CD8-positive, alpha-beta memory T cell (primary cell): ENCODE measurements at places on chromosomes 7 and 10. TPM values are rescaled to one million over a fixed set of nuclear protein-coding genes. Genes with fewer than 3 reads are reported as not detected.

DNA sequence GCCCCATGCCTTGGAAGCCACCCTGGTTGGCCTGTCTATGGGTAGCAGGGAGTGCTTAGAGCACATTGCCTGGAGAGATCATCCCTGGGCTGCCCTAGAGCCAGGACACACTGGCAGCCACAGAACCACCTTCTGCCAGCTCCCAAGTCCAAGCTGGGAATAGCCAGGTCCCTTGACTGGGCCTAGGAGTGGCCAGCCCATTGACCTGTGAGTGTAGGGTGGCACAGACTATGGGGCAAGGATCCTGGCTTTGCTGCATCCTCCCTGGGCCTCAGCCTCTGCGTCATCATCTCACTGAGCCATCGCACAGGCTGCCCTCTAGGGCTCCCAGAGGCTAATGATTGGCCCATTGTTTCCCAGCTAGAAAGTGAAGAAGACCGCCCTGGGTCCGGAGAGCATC is 7.0 kb downstream of the AQP1 start:
- no peak for DNase-seq
- H3K4me1 ChIP-seq: no peaks in the 10 kb centered on the region
- H3K27me3 ChIP-seq: no peaks in the 10 kb centered on the region
- no peak overlapping the region for H3K27ac ChIP-seq
- no peaks in the 10 kb centered on the region for H3K36me3 ChIP-seq

- H3K36me3 ChIP-seq: peaks cover 27% of the 10 kb centered on the region
- H3K27ac ChIP-seq: no peak overlapping the region
- DNase-seq: no peak
- H3K27me3 ChIP-seq: no peaks in the 10 kb centered on the region
- no peak overlapping the region for H3K4me3 ChIP-seq
These were observed 41.9 kb downstream of the TES start for GRCh38 chr7:116252249-116252648.

GRCh38 chr7:141300816-141301215 is 227.0 kb downstream of the TMEM178B start:
- H3K4me1 ChIP-seq: no peaks in the 10 kb centered on the region
- no peak overlapping the region for H3K4me3 ChIP-seq
- no peaks in the 10 kb centered on the region for H3K27me3 ChIP-seq
- no peak overlapping the region for H3K27ac ChIP-seq
- no peak for DNase-seq
- no peaks in the 10 kb centered on the region for H3K36me3 ChIP-seq

DNA sequence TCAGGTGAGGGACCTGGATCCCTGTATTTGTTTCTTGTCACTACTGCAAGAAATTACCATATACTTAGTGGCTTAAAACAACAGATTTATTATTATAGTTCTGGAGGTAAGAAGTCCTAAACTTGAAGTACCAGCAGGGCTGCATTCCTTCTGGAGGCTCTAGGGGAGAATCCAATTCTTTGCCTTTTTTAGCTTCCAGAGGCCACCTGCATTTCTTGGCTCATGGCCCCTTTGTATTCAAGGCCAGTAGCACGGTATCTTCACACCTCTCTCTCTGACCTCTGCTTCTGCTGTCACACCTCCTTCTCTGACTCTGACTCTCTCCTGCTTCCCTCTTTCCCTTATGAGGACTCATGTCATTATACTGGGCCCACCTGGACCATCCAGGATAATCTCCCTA is 2.2 kb upstream of the LHPP start:
- H3K4me1 ChIP-seq: peaks cover 9% of the 10 kb centered on the region
- H3K4me3 ChIP-seq: no peak overlapping the region
- no peak overlapping the region for H3K27ac ChIP-seq
- DNase-seq: no peak
- no peaks in the 10 kb centered on the region for H3K36me3 ChIP-seq

GRCh38 chr10:13627459-13628310 is 40.9 kb downstream of the PRPF18 start:
- H3K27ac ChIP-seq: no peak overlapping the region
- DNase-seq: no peak
- no peaks in the 10 kb centered on the region for H3K4me1 ChIP-seq
- H3K36me3 ChIP-seq: peaks cover 6% of the 10 kb centered on the region
- H3K4me3 ChIP-seq: no peak overlapping the region

DNA sequence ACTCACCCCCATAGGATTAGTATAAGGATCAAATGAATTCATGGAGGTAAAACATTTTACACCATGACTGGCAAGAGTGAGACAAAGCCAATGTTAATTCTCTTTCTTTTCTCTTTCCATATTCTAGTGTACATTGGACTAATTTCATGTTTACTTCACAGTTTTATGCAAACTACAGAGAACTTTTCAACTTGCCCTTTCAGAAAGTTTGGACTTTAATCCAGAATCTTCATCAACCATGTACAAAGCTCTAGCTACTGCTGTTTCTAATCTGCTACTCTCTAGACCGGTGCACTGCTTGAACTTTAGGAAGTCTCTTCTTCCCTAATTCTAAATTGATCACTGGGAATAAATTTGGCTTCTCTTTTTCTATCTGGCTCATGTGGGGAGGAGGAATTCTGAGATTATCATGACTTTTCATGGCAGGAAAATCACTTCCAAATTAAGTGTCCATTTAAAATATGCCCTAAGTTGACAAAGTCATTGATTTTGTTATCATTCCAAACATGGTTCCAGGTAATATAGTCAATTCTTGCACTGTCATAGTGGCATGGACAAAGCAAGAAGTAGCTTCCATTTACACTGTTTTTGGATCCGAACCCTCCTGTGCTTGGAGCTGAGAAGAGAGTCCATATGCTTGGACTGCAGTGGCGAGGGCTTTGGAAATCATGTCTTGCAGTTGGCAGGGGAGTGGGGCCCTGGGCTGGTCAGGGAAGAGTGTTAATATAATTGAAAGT is 903.3 kb downstream of the CCSER2 start:
- H3K36me3 ChIP-seq: no peaks in the 10 kb centered on the region
- no peak overlapping the region for H3K27ac ChIP-seq
- H3K4me1 ChIP-seq: no peaks in the 10 kb centered on the region
- H3K4me3 ChIP-seq: no peak overlapping the region

GRCh38 chr10:16716051-16716450 is 101.2 kb downstream of the RSU1 start:
- H3K27me3 ChIP-seq: no peaks in the 10 kb centered on the region
- no peak overlapping the region for H3K27ac ChIP-seq
- H3K4me1 ChIP-seq: no peaks in the 10 kb centered on the region

GRCh38 chr7:31437250-31437865 is 76.5 kb upstream of the ITPRID1 start:
- DNase-seq: no peak
- H3K36me3 ChIP-seq: no peaks in the 10 kb centered on the region
- H3K4me3 ChIP-seq: no peak overlapping the region

DNA sequence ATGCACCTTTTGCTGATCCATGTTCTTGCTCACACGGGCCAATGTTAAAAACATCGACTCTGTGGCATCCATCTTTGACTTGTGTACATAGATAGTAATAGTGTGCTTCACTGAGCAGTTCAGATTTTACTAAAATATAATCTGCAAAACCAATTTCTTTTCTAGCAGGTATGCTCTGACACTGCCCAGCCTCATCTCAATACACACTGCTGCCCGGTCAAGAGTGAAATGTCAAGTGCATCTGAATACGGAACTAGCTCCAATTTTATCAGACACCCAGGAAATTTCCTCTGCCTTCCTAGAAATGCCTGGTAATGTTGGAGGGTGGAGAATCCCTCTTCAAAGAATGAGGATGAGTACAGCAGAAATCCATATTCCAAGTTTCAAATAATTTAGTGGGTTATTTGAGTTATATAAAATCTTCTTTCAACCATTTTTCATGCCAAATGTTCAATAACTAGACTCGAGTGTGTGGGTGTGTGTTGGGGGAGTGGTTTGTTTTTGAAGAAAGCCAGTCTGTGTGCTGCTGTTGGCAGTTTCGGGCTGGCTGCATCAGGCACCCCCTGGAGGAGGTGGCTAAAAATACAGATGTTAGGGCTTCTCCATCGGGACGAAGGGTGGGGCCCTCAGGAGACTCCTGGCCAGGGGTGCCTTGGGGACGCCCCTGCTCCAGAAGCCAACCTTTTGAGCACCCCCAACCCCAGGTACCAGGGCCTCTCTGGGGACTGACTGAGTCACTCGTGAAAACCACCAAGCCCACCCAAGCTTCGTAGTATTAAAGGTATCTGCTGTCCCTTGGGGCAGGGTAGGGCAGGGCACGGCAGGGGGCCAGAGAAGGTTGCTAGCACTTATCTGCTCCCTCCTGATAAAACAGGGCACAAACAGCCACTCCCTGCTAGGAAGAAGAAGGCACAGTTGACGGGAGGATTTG is 15.4 kb downstream of the CTBP2 start:
- no peaks in the 10 kb centered on the region for H3K36me3 ChIP-seq
- H3K4me3 ChIP-seq: no peak overlapping the region
- DNase-seq: no peak
- no peaks in the 10 kb centered on the region for H3K27me3 ChIP-seq
- H3K27ac ChIP-seq: peak overlapping the region; percentile 1
- no peaks in the 10 kb centered on the region for H3K4me1 ChIP-seq

GRCh38 chr10:49280001-49280408 is 19.0 kb upstream of the C10orf71 start:
- no peak for DNase-seq
- no peak overlapping the region for H3K27ac ChIP-seq
- H3K27me3 ChIP-seq: no peaks in the 10 kb centered on the region
- H3K36me3 ChIP-seq: no peaks in the 10 kb centered on the region
- H3K4me1 ChIP-seq: no peaks in the 10 kb centered on the region

DNA sequence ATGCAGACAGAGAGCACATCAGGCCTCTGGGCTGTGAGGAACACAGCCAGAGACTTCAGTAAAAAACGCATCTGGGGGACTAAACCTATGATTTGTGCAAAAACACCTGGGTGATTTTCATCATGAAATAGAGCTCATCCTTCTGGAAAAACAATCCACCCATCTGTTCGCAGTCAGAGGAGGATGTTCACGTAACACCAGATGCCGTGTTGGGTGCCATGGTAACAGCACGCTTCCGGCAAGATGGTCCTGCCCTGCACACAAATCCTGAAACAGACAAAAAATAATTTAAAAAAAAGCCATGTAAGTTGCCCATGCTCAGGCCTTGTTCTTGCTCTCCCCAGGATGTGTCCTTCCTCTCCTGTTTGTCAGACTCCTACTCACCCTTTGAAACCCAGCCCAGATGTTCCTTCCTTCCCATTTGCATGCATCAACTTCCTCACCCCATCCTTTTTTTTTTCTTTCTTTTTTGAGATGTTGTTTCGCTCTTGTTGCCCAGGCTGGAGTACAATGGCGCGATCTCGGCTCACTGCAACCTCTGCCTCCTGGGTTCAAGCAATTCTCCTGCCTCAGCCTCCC is 28.3 kb upstream of the GNA12 start:
- H3K4me1 ChIP-seq: peaks cover 29% of the 10 kb centered on the region
- H3K27ac ChIP-seq: no peak overlapping the region
- H3K4me3 ChIP-seq: no peak overlapping the region
- no peak for DNase-seq

GRCh38 chr7:18778594-18778993 is 283.0 kb downstream of the HDAC9 start:
- H3K27ac ChIP-seq: no peak overlapping the region
- H3K4me3 ChIP-seq: no peak overlapping the region
- H3K27me3 ChIP-seq: no peaks in the 10 kb centered on the region
- no peaks in the 10 kb centered on the region for H3K36me3 ChIP-seq
- no peaks in the 10 kb centered on the region for H3K4me1 ChIP-seq

DNA sequence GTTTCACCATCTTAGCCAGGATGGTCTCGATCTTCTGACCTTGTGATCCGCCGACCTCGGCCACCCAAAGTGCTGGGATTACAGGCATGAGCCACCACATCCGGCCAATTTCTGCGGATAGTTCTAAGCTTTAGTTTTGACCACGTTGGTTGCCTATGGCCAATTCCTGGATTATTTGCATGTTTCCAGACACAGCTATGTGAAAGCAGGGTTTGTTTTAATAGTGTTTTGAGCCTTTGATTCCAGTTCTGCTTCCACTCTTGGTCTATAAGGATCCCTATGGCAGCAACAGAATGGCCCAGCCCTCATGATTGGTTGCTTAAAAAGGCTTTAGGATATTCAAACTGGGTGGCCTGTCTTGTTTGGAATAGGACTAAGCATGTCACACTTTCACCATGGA is 19.1 kb downstream of the SIRT1 start:
- H3K4me1 ChIP-seq: no peaks in the 10 kb centered on the region
- no peaks in the 10 kb centered on the region for H3K27me3 ChIP-seq
- no peak for DNase-seq
- no peak overlapping the region for H3K4me3 ChIP-seq
- H3K36me3 ChIP-seq: peaks cover 34% of the 10 kb centered on the region
- H3K27ac ChIP-seq: no peak overlapping the region

GRCh38 chr7:24877790-24878311 is 102.1 kb downstream of the OSBPL3 start:
- no peaks in the 10 kb centered on the region for H3K4me1 ChIP-seq
- no peak for DNase-seq
- H3K27me3 ChIP-seq: no peaks in the 10 kb centered on the region
- no peaks in the 10 kb centered on the region for H3K36me3 ChIP-seq
- H3K27ac ChIP-seq: no peak overlapping the region

DNA sequence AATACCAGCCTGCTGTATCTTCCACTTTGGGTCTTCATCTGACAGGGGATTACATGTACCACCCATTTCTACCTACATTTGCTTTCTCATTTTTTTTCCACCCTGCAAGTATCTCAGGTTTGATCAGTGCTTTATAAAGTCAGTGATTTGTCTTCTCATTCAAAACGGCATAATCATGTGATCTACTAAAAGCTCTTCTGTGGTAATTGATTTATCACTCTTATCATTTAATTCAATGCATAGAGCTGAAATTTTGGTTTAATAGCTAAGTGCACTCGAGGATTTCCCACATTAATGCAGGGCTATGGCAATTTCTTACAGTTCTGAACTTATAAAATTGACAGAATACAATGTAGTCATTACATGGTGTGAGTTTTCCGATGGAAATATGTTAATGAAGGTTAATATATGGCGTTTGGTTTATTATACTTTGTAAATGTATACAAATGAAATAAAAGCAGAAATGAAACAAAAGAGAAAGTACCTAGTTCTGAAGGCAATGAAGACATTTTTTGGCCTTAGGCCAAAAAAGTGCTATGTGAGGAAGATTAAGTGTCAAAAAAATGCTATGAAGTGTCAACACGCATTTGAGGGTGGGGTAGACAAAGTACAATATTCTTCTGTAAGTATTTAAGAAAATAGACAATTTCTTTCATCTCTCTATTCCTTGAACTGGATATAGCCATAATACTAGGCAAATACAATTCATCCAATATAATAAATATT is 457.3 kb downstream of the ETV1 start:
- no peak overlapping the region for H3K27ac ChIP-seq
- H3K36me3 ChIP-seq: no peaks in the 10 kb centered on the region
- H3K4me3 ChIP-seq: no peak overlapping the region
- no peak for DNase-seq
- H3K27me3 ChIP-seq: no peaks in the 10 kb centered on the region

DNA sequence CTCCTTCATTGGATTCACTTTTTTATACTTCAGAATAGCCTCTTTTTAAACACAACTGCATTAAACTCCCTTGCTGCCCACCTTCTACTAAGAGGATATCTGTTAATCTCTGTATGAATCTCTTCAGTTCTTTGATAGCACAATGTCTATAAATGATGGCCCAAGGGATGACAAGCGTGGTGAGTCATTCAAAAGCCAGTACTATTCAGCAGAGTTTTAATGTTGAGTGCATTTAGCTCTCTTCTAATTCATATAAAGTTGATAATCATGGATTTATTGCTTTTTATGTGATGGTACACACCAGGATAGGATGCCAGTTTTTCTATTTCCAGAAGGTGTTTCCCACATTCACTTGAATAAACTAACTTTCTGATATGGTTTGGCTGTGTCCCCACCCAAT is 57.4 kb upstream of the HECTD2 start:
- H3K4me1 ChIP-seq: no peaks in the 10 kb centered on the region
- H3K4me3 ChIP-seq: no peak overlapping the region
- no peaks in the 10 kb centered on the region for H3K27me3 ChIP-seq
- no peaks in the 10 kb centered on the region for H3K36me3 ChIP-seq
- no peak overlapping the region for H3K27ac ChIP-seq

AKR1C1 gene
- total RNA-seq: 0.24 TPM

DNMBP gene
- total RNA-seq: 2.0 TPM

VENTX gene
- total RNA-seq: not detected

ADIRF gene
- not detected for total RNA-seq
